ENCODE measurements at places on chromosomes 3 and 15.

GRCh38 chr3:14957925-14958324, 10.5 kb downstream of the NR2C2 start:
- DNase-seq = no peak

DNA sequence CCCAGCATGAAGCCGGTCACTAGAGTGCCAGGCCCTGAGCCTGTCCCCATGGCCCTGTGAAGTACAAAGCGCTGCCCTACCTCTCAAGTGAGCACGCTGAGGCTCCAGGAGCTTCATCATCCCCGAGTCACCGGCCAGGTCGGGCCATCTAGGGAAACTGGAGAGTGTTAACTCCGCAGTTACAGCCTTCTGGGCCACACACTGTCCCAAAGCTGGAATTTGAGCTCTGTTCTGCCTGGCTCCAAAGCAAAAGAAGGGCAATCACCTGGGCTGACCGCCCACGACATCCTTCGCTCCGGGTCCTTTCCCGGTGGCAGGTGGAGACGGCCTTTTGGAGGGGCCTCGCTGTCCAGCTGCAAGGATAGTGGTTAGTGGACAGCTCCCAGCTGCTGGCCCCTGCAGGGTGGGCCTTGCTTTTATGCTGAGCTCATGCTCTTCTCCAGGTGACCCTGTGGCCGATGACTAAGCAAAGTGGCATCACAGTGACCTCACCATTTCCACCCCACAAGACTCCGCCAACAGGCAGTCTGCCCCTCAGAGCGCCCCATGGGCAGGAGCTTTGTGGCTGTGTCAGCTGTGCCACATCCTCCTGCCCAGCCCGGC, 3.5 kb upstream of the MUC4 start:
- no peak for DNase-seq

DNA sequence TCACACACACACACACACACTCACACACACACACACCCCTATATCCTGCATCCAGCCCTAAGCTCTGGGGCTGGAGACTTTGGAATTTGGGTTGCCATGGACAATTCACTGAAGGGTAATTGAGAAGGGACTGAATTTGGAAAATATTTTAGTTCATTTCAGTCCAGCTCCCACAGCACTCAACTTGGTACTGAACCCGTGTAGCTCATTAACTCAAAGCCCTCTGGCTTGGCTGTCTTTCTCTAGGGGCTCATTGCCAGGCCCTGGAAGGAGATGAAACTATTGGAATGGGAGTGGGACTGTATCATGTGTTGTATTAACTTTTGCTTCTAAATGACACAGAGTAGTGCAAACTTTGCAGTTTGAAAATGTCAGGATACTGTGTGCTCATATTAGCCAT, 157.3 kb downstream of the EPHB1 start:
- DNase-seq = no peak

DNA sequence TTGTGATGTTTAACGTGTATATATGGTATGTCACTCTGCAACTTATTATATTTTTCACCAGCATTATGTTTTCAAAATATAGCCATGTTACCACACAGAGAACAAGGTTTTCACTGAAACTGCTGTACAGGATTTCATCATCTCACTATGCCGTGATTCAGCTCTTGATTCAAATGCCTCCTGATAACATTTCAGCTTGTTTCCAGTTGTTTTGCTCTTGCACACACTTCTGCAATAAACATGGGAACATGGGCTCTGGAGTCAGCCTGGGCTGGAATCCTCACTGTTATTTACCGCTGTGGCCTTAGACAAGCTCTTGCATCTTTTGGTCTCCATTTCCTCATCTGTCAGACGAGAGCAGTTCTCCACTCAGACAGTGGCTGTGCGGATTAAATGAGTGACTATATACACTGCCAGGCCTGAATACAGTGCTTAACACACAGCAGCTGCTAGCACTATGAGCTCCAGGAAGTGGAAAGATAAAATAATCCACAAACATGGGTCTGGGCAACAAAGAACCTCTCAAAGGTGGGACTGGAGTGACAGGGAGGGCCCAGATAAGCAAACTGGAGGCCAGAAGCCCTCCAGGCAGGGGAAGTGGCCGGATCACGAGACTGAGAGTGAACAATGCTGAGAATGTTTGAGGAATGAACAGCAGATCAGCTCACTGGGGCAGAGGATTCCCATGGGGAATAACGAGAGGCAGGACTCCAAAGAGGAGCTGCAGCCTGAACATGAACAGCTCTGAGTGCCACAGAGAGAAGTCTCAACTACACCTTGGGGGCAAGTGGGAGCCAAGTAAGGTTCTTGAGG, 17.7 kb downstream of the NTRK3 start:
- no peak for DNase-seq

- no peak for DNase-seq
These were observed 37.9 kb downstream of the NTRK3 start for GRCh38 chr15:88218557-88219221.

All from right hindlimb (tissue), 1 donor.